ENCODE measurements at places on chromosomes 11 and 22.

- DNase-seq: no peak
Measured at GRCh38 chr11:101129203-101129943, at the start of gene PGR. Gene PGR (minus strand): TSS chr11:101129813. CDS start chr11:101129070, 743 bp downstream.

GRCh38 chr11:84247926-84248325 is 961.8 kb upstream of the CCDC90B start:
- DNase-seq: peak; percentile 32

DNA sequence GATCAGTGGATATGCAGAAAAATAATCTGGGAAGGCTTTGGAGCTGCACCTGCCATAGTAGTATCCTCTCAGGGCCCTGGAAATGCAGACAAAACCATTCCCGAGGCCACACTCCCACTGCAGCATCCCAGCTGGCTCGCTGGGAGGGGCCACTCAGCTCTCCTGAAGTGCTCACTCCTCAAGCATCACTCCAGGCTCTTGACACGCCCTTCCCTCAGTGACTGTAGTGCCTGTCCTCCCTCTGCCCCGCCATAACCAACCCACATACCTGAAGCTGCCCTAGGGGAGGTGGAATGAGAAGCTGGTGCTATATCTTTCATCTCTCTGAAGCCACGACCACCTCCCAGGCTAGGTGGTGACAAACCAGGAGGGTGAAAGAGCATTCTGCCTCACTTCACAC is 4.8 kb downstream of the DSCAML1 start:
- no peak for DNase-seq

GRCh38 chr22:30843245-30843644 is 125.3 kb downstream of the MORC2 start:
- no peak for DNase-seq

- DNase-seq: no peak
Measured at GRCh38 chr22:49517211-49517610, 310.5 kb downstream of the BRD1 start.

Measured in NCI-H2081 treated with DMSO at 0.1 percent for 48 hours (cell line).